HCT116 (cell line): ENCODE measurements at places on chromosomes 2 and 18.
A peak's percentile ranks its signal among the peaks of the same experiment; 100 is the strongest.

DNA sequence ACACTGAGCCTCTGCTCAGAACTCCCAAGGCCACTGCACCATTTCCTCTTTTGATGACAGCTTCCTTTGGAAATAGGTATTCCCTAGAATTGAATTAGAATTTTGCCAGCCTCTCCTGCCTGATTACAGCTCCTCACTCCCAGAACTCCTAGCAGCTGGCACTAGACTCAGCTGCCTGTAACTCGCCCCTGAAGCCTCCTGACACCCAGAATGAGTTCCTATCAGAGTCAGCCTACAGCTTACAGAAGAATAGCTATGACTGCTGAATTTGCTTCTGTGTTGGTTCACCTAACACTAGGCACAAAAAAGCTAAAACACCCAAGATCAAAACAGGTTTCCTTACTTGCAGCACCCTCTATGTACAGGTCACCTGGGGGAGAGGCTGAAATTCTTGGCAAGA, 108.2 kb upstream of the PTPRM start:
- no peak for DNase-seq

DNA sequence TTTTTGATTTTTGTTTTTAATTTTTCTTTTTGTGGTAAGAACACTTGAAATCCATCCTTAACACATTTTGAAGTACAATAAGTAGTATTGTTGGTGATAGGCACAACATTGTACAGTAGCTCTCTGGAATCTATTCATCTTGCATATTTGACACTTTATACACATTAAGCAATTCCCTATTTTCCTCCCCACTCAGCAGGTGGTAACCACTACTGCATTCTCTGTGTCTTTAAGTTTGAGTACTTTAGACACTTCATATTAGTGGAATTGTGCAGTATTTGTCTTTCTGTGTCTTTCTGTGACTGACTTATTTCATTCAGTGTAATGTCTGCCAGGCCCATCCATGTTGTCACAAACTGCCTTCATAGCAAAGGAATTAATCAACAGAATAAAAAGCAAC, 471.7 kb upstream of the CDH20 start:
- no peak for DNase-seq

DNA sequence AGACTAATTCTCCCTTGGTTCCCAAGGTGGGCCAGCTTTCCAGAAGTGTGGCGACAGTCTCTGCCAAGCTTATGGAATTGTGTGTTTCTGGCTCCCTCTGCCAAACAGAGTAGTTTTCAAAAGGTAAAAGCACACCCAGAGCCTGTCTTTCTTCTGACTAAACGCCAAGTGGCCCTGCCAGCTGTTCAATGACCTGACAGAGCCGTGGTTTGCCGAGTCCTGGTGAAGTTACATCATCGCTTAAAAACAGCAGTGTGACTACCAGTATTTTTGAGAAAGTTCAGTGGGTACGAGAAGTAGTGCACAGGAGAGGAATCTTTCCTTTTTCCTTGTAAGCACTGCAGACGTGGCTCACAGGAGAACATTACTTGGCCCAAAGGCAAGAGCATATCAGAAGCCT, 1.9 kb downstream of the PER2 start:
- no peak for DNase-seq

DNA sequence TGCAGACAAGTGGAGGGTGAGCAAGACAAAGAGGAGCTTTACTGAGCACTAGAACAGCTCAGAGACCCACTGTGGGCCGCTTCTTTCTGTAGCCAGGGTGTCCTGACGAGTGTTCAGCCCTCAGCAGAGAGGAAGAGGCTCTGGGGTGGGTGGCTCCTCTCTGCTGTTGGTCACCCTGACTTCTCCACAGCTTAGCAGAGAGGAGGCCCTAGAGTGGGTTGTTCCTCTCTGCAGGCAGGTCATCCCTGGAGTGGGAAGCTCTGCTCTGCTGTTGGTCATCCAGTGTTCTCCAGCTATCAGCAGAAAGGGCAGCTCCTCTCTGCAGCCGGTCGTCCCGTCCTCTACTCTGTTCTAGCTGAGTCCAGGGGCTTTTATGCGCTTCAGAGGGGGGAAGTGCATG, 286.5 kb downstream of the ICOS start:
- no peak for DNase-seq

DNA sequence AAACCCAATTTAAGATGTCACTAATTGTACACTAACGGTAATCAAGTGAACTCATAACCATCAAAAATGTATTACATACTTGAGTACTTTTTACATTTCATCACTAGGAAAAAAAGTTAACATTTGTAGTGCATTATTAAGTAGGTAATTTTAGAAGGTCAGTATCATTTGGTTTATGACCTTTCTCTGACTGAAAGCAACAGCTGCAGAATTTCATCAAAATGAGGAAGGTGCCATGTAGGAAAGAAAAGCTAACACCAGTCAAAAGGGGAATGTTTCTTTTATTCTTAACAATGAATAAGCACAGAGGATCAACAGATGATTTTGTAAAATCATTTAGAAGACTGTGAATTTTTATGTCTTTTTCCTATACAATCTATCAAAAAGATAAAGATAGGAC, 79.0 kb downstream of the PIGN start:
- no peak for DNase-seq

DNA sequence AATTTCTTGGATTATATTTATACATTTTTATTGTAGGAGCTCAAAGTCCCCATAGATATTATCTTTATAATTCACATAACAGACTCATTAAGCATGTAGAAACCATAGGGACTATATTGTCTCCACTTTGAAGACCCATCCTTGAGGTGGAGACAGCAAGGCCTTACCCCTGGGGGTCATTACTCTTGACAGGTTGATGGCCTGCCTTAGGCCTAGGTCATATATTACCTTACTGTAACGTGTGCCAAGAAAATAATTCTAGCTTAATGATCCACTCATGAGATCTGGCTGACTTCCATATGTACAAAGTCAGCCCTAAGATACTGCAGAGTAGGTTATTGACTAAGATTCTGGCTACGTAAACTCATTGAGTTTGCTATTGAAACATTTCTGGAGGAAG, 65.4 kb upstream of the GLS start:
- no peak for DNase-seq

DNA sequence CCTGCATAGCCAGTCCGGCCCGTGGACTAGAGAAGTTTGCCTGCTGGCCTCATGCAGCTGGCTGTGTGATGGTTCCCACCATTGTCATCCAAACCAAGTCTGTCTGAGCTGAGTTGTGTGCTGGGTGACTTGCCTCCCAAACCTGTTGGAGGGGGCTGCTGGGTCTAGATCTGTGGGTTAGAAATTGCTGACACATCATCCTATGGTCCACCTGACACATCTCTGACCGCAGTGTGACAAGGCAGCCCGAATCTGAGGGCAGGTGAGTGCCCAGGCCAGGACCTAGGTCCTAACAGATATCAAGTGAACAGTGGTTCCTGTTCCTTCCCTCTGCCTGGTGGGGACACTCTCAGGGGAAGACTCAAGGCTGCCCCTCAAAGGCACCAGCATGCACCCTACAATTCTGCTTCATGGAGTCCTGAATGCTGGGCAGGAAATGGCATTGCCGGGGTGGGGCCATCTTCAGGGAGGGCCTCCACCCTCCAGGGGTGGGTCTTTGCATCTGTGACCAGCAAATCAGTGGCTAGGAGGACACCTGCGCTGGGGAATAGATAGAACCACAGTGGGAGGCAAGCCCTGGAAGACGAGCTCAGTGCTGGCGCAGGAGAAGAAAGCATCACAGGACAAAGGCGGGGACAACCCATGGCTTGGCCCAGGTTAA, 117.9 kb upstream of the ID2 start:
- DNase-seq: no peak

DNA sequence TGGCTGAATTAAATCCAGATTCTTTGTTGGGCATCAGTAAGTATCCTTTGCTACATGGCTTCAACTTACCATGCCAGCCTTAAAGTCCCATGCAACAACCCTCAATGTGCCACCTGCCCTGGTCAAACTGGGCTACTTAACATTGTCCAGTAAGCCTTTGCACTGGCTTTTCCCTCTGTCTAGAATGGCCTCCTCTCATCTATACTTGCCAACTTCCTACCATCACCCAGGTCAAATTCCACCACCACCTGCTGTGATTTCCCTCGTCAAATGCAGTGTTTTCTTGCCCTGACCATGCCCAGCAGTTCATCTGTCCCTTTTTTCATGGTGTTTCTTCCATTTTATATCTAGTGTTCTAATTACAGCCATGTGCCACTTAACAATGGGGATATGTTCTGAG, 5.7 kb downstream of the KLHL23 start:
- no peak for DNase-seq

GRCh38 chr2:216285701-216286100, 86.6 kb downstream of the MARCHF4 start:
- DNase-seq: no peak

GRCh38 chr18:59423259-59423658, 64.2 kb upstream of the LMAN1 start:
- no peak for DNase-seq

GRCh38 chr18:44130376-44130942, 550.2 kb upstream of the SETBP1 start:
- DNase-seq: no peak

- peak; percentile 22 for DNase-seq
Measured at GRCh38 chr2:189204322-189204941, 24.9 kb upstream of the COL5A2 start.

GRCh38 chr2:237429753-237430152, 15.8 kb upstream of the COL6A3 start:
- DNase-seq: no peak

DNA sequence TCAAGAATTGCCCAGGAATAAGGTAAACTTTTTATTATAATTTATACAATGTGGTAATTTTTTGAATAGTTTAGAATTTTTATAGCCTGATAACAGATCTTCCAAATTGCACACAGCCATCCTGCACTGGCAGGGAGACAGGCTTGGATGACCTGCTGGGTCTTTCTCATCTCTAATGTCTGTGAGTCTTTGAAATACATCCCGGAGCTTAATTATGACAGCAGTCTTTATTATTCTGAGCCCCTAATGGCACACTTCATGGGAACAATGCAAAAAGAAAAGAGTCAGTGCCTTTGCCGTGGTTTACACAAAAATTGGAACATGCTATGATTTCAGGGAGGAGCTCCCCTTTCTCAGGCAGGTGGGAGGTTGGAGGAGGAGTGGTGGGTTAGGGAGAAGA, 71.0 kb downstream of the TMEM182 start:
- DNase-seq: no peak
